Activated CD4-positive, alpha-beta memory T cell treated with anti-CD3 and anti-CD28 coated beads for 36 hours (primary cell): ENCODE measurements at places on chromosomes 12 and 14.

DNA sequence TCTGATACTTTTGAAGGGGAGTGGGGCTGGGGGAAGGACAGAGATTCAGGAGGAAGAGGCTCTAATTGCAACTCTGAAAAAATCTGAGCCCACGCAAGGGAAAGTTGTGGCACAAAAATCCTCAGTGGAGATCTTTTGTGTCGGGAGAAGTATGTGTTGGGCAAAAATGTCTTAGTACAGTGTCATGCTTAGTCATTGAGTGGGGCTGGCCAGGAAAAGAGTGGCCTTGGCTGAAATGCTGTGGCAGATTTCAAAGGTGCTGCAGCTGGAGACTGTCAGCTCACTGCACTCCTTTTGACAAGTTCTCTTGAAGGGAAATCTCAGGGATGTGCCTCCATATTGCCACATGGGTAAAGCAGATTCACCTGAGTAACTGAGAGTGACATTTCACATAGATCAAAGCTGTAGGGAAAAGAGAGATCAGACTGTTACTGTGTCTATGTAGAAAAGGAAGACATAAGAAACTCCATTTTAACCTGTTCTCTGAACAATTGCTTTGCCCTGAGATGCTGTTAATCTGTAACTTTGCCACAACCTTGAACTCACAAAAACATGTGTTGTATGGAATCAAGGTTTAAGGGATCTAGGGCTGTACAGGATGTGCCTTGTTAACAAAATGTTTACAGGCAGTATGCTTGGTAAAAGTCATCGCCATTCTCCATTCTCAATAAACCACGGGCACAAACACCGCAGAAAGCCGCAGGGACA is 36.0 kb upstream of the GLIPR1 start:
- DNase-seq, result no peak

DNA sequence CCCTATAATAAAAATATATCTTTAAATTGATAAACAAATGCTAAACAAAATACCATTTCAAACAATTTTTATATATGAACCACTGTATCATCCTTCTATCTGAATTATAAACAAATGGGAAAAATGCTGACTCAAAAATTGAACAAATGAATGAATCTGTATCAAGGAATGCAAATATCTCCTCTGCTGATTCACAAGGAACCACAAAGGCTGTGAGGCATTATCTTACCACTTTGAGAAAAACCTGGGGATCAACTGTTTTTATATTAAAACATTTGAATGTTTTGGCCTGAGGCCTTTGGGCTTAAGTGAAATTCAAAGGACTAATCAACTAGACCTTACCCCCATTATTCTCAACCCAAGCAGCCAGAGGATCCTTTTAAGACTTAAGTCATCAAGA is 86.3 kb downstream of the EML5 start:
- no peak for DNase-seq

DNA sequence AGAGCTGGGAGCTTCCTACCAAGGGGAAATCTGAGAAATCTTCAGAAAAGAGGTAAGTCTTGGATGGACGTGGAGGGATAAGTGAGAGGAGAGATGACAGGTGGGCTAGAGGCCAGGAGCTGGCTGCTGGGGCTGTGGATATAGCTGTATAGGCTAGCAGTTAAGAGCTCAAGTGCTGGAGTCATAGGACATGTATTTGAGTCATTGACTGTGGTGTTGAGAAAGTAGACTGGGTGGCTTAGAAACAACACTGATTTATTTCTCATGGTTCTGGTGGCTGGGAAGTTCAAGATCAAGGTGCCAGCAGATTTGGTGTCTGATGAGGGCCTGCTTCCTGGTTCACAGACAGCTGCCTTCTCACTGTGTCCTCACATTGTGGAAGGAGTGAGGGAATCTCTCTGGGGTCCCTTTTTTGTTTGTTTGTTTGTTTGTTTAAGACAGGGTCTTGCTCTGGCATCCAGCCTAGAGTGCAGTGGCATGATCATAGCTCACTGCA is 151.1 kb upstream of the FUT8 start:
- DNase-seq, result no peak

DNA sequence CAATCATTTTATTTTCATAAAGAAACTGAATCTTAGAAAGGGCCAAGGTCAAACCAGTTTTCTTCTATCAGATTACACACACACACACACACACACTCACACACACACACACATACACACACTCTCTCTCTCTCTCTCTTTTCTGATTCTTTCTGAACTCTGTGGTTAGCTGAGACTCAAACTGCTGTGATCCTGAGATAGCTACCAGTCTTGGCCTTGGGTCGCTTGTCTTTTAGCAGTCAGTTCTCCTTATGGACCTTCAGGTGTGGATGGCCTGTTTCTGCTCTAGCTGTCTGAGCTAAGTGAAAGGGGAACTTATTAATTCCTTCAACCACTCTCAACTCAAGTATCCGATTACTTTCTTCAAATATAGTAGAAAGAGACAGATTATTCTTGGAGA is 145.1 kb downstream of the GRIP1 start:
- DNase-seq, result no peak

GRCh38 chr12:79934281-79935020 is 446 bp downstream of the PPP1R12A start:
- DNase-seq, result peak; percentile 72

DNA sequence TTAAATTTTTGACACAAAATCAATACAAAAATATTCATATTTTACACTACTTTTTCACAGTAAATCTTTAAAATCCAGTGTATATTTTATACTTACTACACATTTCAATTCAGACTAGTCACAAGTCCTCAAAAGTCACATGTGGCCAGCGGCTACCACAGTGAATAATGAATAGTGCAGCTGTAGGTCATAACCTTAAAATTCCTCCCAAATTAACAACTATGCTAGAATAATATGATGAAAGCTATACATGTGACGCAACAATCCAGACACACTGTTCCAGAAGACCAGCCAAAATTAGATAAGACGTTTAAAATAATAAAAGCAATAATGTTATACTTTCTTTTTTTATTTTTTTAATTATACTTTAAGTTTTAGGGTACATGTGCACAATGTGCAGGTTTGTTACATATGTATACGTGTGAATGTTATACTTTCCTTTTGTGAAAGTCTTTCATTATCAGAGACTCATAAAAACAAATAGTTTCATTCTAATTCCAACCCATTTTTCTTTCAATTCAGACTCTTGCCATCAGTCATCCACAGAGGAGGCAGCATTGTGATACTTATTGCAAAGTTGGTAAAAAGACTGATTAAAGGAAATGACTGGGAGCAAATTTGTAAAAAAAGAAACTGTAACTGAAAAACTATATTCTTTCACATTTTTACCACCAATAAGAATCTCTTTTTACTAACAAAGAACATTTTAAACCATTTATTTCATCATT is 67.0 kb downstream of the C2CD5 start:
- DNase-seq, result no peak
